NCI-H1105 treated with DMSO at 0.1 percent for 48 hours (cell line): ENCODE measurements at places on chromosomes 4 and X.

DNA sequence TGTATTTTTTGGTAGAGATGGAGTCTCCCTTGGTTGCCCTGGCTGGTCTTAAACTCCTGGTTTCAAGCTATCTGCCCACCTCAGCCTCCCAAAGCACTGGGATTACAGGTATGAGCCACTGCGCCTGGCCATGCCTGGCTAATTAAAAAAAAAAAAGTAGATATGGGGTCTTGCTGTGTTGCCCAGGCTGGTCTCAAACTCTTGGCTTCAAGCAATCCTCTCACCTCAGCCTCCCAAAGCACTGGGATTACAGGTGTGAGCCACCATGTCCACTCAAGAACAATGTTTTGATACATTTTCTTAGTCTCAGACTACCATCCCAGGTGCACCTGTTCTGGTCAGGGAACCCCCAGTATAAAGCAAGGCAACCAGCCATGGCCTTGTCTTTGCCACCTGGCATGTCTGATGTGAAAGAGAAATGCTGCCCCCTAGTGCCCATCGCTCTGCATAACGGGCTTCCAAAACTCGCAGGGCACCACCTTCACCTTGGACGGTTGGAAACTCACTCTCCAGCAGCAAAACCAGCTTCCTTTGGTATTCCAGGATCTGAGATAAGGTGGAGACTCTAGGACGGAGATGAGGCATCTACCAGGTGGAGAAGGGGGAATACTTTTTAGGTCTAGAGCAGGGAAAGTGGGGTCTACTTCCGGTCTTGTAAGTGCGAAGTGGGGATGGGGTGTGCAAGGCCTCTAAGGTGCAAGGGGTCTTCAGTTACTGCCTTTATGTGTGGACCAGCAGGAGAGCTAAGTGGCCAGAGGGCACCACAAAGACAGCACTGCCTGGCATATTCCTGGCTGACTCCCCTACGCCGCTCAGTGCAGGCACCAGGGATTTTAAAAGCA is 47.7 kb upstream of the AFAP1 start:
- DNase-seq, result peak; percentile 30

- no peak for DNase-seq
Observed at GRCh38 chrX:80432863-80433262, 12.6 kb downstream of the TENT5D start.

DNA sequence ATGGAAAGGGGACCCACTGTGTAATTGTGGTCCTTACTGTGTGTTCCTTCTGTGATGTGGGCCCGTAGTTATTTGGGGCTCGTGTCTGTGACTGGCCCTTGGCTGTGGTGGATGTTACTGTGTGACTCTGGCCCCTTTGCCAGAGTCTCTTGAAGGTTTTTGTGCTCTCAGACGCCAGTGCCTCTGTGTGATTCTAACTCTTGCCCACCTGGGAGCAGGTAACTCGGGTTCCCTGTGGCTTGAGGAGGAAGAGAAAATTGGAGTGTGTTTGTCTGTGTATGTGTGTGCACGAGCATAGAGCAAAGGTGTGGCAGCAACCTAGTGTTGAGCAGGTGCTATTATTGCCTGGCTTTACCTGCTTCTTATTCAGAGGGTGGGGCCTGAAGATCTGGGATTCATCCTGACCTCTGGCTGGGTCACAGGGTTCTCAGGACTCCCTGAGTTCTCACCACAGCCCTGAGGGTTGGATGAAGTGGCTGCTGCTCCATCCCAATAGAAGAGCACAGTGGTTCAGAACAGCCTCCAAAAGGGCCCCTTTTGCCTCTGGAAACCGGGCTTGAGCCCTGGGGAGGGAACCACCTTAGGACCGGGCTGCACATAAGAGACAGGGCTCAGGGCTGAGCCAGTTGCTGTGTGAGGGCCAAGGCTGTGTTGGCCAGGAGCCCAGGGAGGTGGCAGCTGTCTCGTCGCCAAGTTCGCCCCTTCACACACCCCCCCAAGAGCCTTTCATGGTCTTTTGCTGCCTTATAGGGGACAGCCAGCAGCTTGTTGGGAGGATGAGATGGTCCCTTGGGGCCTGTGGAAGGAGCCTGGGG is 1.3 kb downstream of the RBM10 start:
- peak; percentile 23 for DNase-seq

GRCh38 chr4:115596265-115597001 is 483.0 kb upstream of the NDST4 start:
- DNase-seq, result no peak

- no peak for DNase-seq
Observed at GRCh38 chr4:2301225-2301642, 39.3 kb upstream of the MXD4 start.

- DNase-seq, result no peak
Observed at GRCh38 chr4:150173432-150173861, 95.2 kb downstream of the DCLK2 start.

DNA sequence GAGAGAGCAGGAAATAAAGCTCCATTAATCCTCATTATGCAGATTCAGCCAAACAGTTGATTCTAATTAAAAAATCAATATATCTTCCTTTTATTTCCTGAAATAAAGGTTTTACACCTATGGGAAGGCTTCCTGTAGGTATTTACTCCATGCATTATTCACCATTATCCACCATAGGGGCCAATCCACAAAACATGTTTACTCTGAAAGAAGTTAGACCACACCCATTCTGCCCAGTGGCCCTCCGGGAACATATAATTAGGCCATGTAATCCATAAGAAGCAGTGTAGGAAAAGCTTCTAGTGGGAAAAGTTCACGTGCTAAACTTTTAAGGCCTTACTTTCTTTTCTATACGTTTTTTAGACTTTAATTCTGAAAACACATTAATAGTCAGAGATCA is 57.7 kb downstream of the SAT1 start:
- DNase-seq, result no peak

DNA sequence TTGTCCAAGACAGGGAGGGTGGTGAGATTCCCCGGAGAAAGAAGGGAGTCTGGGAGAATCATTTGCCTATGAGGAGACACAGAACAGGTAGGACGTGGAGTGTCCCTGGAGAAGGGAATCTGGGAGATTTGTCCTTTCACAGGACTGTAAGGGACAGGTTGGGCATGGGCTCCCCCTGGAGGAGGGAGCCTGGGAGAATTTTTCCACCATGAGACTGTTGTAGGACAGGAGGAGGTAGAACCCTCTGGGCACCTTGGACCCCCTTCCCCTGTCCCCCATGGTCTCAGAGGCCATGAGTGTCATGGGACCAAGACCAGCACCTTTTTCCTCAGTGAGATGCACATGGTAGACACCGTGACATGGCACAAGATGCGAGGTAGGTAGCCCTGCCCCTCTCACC is 2.8 kb downstream of the PORCN start:
- no peak for DNase-seq

DNA sequence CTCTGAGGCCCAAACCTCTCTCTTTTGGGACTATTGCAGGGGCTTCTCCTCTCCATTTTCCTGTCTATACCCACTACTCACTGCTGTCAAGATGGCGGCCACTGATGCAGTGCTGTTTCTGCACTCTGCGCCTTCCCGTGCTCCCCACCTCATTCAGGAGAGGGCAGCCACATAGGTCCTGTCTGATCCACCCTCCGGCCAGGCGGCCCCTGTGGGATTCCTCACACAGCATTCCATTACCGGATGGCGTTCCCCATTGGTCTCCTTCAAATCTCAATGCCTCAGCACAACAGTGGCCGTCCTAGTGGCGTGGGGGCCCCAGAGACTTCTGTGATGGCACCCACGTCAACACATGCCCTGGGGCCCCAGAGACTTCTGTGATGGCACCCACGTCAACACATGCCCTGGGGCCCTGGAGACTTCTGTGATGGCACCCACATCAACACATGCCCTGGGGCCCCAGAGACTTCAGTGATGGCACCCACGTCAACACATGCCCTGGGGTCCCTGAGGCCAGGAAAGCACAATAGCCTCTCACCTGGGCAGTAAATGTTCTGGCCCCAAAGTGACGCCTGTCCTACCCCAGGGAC is 7.3 kb downstream of the SPON2 start:
- no peak for DNase-seq

GRCh38 chrX:71057848-71058530 is 10.1 kb downstream of the SNX12 start:
- no peak for DNase-seq

DNA sequence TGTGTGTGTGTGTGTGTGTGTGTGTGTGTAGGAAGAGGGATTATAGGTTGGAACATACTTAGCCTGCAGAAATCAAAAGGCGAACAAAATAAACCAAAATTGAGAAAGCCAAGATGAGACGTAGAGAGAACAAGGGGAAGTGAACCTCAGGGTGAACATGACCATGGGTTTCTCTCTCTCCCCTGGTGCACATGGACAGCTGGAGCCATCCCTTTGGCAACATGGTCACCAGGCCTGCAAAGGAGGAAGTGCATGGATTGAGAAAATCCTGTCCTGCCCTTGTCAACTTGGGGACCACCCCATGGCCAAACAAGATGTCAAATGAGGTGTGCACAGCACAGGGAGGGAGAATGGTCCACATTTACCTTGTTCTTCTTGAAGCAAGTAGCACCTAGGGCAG is 23.1 kb downstream of the LGI2 start:
- no peak for DNase-seq

GRCh38 chr4:629636-629914 is 4.2 kb downstream of the PDE6B start:
- DNase-seq, result no peak

- DNase-seq, result no peak
Observed at GRCh38 chr4:175616287-175616686, 195.8 kb downstream of the GPM6A start.

- no peak for DNase-seq
Observed at GRCh38 chr4:92307181-92307580, 3.4 kb downstream of the GRID2 start.

GRCh38 chr4:54992266-54992665 is 133.1 kb downstream of the KDR start:
- no peak for DNase-seq

GRCh38 chr4:40301603-40302002 is 33.5 kb upstream of the CHRNA9 start:
- DNase-seq, result no peak

DNA sequence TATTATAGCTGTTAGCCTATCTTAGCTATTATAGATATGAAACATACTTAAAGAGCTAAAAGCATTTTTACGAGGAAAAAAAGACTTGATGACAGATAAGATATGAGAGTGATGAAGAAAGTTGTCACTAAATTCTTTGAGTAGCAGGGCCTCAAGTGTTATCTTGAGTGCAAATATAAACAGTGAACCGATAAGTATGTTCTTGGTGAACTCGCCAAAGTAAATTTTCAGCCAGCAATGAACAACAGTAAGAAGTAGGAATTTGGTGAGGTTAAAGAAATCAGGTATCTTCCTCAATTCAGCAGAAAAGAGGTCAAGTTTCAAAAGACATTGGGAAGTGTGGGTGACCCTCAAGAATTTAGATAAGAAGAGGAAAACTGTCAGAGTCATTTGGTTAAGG is 471.8 kb upstream of the FTHL17 start:
- no peak for DNase-seq

DNA sequence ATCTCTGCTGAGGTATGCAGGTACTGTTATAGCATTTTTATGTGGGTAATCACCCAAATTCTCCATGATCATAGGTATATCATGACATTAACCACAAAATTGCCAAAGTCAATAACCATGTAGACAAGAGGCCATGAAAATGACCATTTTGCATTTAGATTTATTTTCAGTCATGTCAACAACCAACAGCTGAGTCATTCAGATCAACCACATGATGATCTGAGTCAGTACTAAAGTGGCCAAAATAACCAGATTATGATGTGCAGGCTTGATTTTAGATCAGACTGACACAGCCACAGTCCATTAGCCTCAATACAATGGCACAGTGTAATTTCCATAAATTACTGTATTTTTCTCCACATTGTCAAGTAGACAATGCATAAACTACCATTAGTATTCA is 240.5 kb downstream of the GRIA3 start:
- no peak for DNase-seq

DNA sequence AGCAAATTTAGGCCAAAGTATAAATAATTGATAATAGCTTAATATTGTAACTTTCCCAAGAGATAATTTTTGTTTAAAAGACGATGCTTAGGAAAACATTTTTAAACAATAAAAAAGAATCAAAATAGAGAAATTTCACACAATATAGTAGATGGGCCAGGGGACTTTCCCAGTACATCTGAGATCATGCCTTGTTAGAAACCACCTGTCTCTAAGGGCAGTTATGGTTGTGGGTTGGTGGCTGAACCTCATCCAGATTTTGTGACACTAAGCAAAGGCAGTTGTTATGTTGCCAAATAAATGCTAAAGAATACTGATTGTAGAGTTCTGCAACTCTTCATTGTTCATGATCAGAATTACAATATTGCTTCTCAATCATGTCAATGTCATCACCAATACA is 270.6 kb downstream of the BANK1 start:
- no peak for DNase-seq

DNA sequence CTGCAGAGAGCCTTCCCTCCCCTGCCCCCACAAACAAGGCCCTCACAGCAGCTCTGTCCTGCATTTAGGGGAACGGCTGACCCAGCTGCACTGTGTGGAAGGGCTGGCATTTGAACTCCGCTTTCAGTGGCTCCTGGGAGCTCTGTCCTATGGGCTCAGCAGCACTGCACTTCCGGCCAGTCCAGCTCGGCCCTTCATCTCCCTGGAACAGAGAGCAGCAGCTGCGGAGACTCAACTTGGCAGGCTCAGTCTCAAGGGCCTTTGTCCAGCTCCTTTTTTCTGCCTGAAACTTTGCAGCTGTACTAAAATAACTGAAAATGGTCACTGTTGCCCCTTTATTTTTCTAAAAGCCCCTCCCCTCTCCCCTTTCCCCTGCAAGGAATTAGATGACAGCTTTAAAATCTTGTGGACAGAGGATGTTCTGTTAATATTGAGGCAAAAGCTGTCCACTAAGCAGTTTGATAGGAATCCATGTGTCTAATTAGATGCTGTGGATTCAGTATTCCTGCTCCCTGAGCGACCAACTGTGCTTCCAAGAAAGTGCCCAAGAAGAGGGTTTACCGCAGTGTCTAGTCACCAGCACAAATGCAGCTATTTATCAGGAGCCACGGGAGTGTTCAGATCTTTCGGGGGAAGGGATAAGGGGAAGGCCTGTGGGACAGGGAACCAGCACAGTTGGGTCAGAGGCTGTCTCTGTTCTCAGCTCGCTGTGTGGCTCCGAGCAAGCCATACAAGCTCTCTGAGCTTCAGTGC is 133.1 kb downstream of the AFAP1 start:
- DNase-seq, result no peak

GRCh38 chrX:47941423-47941822 is 62.4 kb downstream of the ZNF182 start:
- no peak for DNase-seq

GRCh38 chr4:27003642-27004113 is 143.0 kb downstream of the STIM2 start:
- DNase-seq, result no peak

- no peak for DNase-seq
Observed at GRCh38 chr4:90246816-90247215, 119.6 kb downstream of the CCSER1 start.
